ENCODE measurements at places on chromosomes 1 and 21.

DNA sequence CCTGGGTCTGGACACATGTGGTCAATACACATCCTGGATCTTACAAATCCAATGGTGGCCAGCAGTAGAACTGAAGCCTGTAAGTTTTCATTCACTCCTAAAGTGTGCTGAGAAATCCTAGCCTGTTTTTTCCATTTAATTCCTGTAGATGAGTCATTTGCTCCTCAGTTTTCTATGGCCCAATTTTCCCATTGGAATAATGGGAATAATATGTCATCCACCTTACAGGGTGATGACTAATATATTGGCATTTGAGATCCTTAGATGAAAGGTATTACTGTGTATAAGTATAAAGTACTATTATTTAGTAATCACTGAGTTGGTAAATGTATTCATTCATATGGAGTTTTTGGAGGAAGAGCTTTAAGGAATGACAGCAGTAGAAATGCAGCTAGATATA lies 89.7 kb upstream of the ADAR start:
- no peak for DNase-seq

- DNase-seq = no peak
Measured at GRCh38 chr1:116971258-116971860, 30.2 kb upstream of the CD101 start.

DNA sequence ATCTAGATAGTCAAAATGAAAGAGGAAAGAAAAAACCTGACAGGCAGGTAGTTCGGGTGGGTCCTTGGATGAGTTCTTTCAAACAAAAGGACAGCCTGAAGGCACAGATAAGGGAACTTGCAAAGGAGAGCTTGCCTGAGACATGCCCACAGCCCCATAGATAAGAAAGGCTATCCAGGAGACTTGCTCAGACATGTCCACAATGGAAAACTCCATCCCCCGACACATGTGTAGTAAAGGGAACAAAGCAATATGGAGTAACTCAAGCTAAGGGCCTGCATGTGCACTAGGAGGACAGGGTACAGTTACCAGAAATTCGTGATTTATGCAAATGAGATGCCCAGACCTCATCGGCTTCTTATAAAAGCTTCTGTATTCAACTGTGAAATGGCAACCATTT lies 281.5 kb downstream of the NEGR1 start:
- DNase-seq = no peak

DNA sequence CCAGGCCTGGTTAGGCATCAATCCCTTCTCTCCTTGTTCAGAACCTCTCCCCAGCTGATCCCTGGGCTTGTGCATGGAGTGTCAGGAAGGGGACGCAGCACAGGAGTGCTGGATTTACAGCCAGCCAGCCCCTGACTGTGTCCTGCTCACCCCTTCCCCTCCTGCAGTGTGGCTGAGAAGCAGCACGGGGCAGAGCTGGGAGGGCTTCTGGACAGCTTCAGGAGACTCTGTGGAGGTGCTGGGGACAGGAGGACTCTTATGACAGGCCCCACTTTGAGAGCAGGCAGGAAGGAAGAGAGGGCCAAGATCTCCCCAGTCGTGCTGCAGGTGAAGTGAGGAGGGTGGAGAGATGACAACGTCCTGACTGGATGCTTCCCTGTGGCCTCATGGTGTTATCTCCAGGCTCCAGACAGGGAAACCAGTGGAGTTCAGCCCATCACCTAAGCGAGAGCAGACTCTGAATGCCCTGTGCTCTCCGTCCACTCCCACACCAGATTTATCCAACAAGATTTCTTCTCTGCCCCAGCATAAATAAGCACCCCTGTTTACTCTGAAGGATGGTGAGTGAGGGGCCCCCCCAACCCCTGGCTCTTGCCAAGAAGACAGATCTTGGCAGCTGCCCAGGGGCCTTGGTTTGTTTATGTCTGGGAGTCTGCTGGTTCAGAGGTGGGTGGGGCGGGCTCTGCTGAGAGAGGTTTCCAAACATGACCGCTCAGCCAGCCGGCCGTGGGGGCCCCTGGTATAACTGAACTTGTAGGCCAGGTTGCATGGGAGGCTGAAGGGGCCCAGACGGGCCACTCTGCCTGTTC lies 21.3 kb downstream of the TMCC2 start:
- no peak for DNase-seq

DNA sequence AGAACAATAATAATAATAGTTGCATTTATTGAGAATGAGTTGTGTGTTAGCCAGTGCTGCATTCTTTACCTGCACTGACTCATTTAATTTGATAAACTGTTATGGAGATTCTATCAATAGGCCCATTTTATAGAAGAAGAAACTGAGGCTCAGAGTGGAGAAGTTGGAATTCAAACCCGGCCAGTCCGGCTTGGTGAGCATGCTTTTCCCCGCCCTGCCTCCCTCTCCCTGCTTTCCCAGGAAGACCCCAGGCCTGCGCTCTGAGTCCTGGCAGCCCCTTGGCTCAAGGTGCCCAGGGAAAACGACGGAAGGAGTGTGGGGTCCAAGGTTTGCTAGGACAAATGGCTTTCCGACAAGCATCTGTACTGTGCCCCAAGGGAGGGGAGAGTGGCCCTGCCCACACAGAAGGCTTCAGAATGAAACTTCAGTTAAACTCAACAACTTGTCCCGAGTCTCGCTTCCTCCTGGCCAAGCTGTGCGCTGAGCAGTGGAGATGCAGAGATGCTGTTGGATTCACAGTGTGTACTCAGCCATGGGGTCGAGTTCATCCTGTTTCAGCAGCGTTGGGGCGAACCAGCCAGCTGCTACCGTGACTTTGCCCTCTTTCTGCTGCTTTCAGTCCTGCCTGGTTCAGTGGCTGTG lies 23.3 kb upstream of the PADI6 start:
- DNase-seq = no peak
